ENCODE measurements at places on chromosomes 1 and 21.

GRCh38 chr1:14014929-14015328 lies 314.9 kb downstream of the PRDM2 start:
- peak; percentile 32 for DNase-seq

GRCh38 chr1:41387667-41388091 lies 26.4 kb downstream of the FOXO6 start:
- peak; percentile 90 for DNase-seq

DNA sequence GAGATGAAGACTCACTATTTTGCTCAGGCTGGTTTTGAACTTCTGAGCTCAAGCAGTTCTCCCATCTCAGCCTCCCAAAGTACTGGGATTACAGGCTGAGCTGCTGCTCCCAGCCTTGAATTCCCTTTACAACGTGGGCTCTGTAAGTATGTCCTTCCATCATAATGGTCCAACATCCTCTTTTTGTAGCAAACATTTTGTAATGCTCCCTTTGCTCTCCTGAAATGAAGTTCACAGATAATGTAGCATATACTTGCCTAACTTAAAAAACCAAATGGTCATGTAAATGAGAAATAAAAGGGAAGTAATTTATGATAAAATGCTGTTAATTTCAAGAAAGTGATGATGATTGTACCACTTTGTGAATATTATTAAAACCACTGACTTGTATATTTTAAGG lies 30.5 kb upstream of the THEM4 start:
- no peak for DNase-seq

- DNase-seq, result no peak
These were observed 2.2 kb downstream of the HES4 start for GRCh38 chr1:997713-997992.

- DNase-seq, result no peak
These were observed 158.3 kb downstream of the FGGY start for GRCh38 chr1:59455206-59455605.

GRCh38 chr1:42940851-42941639 lies 17.6 kb downstream of the SLC2A1 start:
- no peak for DNase-seq

GRCh38 chr1:235012436-235013210 lies 116.0 kb downstream of the TOMM20 start:
- peak; percentile 11 for DNase-seq

Data from eye (tissue), 1 donor.